GM23248 (cell line): ENCODE measurements at places on chromosomes 3 and 15.

GRCh38 chr3:125043599-125044151 is 12.1 kb downstream of the HEG1 start:
- peaks cover 83% of the 10 kb centered on the region for H3K4me1 ChIP-seq
- H3K4me3 ChIP-seq = no peak overlapping the region
- H3K36me3 ChIP-seq = peaks cover 25% of the 10 kb centered on the region
- no peaks in the 10 kb centered on the region for H3K27me3 ChIP-seq
- DNase-seq = peak; percentile 43

- H3K27ac ChIP-seq = no peak overlapping the region
- H3K36me3 ChIP-seq = no peaks in the 10 kb centered on the region
- H3K4me3 ChIP-seq = no peak overlapping the region
- peak; percentile 64 for DNase-seq
- no peaks in the 10 kb centered on the region for H3K27me3 ChIP-seq
Measured at GRCh38 chr3:60555686-60556354, 695.4 kb downstream of the FHIT start.

- no peak overlapping the region for H3K4me3 ChIP-seq
- H3K27ac ChIP-seq = no peak overlapping the region
- no peaks in the 10 kb centered on the region for H3K27me3 ChIP-seq
Measured at GRCh38 chr3:195226900-195227447, 44.0 kb downstream of the XXYLT1 start.

DNA sequence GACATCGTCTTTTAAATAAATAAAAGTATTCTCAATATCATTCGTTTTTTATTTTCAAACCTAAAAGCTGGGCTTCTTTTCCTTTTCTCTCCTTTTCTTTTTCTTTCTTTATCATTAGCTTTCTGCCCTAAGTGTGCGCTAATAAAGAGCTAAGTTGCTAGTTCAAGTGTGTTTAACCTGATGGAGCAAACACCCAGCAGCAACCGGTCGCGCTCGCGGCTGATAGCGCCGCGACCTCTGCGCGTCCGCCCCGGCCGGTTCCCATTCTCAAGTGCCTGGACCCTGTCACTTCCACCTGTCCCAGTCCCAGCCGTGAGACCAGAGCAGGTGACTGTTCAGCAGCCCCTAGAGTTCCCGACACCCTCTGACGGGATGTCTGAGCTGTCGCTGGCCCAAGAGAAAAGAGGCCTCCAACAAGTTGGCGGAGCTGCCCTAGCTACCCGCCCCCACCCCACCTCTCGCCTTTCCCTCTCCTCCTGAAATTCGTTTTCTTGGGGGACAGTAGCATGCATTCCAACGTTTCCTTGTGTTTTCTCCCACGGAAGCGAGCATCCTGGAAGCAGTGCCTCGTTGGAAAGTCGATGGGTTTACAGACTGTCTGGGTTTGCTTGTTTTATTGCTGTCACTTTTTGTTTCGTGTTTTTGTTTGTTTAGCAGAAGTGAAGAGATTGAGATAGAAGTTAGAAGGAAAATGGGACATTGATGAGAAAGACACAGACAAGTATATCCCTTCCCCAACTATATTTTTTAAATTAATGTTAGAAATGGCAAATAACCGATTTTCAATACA is 3.1 kb upstream of the MECOM start:
- H3K27me3 ChIP-seq = peaks cover 88% of the 10 kb centered on the region
- no peak overlapping the region for H3K27ac ChIP-seq
- no peak overlapping the region for H3K4me3 ChIP-seq
- no peak for DNase-seq
- 0 out of 2 replicates have a peak, but pooled peaks cover 5% of the 10 kb centered on the region for H3K4me1 ChIP-seq

GRCh38 chr15:65286069-65286703 is 497 bp downstream of the PARP16 start:
- H3K4me3 ChIP-seq = peak overlapping the region; percentile 81
- DNase-seq = peak; percentile 61
- peaks cover 9% of the 10 kb centered on the region for H3K4me1 ChIP-seq
- H3K36me3 ChIP-seq = no peaks in the 10 kb centered on the region

DNA sequence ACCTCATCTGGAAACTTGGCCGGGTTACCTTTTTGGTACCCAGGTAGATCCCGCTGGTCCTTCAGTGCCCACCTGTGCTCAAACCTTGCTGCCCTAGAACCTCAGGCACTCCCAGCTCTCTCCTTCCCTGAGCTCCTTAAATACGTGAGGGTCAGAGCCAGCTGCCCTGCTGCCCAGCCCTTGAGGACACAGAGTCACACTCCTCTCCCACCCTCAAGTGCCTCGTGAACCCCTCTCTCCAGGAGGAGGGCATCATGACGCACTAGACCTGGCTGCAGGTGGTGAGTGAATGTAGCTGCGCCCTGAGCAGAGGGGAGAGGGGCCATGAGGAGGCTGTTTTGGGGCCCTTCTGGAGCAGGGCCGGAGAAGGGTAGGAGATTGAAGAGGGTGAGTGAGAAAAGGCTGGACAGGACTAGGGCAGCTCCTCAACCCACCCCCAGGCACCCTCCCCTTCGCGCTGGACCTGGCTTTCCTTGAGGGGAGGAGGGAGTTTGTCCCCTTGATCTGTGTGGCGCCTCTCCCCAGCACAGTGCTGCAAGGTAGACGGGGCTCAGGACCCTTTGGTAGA is 941 bp downstream of the SLC12A8 start:
- DNase-seq = no peak
- H3K4me1 ChIP-seq = peaks cover 20% of the 10 kb centered on the region
- H3K27me3 ChIP-seq = no peaks in the 10 kb centered on the region
- H3K36me3 ChIP-seq = no peaks in the 10 kb centered on the region
- H3K4me3 ChIP-seq = no peak overlapping the region

DNA sequence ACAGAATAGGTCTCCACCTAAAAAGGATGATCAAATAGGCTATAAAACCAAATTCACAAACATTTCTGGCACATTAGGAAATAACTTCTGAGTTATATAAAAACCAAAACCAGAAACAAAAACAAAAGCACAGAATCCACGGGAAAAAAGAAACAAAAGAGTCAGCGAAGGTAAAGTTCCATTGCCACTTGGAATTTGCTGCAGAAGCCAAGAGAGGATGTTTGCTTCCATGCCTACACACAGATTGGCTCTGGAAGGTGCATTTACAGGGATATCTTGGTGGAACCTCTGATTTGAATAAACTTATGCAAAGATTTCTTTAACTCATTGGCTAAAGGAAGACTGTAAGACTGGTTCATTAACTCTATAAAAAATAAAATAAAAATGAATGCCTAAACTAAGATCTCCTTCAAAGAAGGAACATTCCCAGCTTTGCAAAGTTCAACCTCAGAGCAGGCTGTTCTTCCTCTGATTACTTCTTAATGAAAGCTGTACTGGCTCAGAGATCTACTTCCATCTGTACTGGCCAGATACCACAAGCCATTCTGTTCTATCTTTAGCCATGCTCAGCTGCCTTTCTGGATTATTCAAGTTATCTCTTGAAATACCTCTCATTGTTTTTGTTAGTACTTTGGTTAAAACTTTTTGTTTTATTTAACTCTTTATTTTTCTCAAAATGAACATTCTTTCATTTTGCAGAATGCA is 537.5 kb upstream of the CCDC54 start:
- no peak overlapping the region for H3K27ac ChIP-seq
- peak; percentile 3 for DNase-seq
- no peaks in the 10 kb centered on the region for H3K36me3 ChIP-seq
- peaks cover 5% of the 10 kb centered on the region; the same call in 1 of the 2 replicates for H3K4me1 ChIP-seq
- H3K27me3 ChIP-seq = no peaks in the 10 kb centered on the region
- H3K4me3 ChIP-seq = no peak overlapping the region

DNA sequence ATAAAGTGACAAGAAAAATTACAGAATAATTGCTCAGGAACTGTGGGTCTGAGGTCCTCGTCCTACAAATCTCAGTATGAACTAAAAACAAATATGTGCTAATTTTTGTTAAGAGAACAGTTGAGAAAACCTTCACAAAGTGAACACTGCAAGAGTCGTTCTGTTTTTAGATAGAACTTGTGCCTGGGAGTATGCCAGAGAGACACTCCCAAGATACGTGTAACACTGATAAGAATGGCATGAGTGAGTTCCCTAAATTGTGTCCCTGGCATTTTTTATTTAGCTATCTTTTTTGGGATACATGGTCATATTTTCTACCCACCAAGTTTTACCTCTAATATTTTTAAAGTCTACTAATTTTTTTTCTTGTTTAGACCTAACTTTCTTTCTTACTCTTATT is 860.0 kb upstream of the NR2F2 start:
- no peak overlapping the region for H3K4me3 ChIP-seq
- no peak overlapping the region for H3K27ac ChIP-seq
- H3K36me3 ChIP-seq = no peaks in the 10 kb centered on the region
- H3K27me3 ChIP-seq = 0 out of 2 replicates have a peak, but pooled peaks cover 4% of the 10 kb centered on the region
- H3K4me1 ChIP-seq = no peaks in the 10 kb centered on the region

GRCh38 chr3:115790759-115791158 is 167.4 kb downstream of the GAP43 start:
- DNase-seq = peak; percentile 98
- peaks cover 51% of the 10 kb centered on the region for H3K4me1 ChIP-seq
- no peak overlapping the region for H3K4me3 ChIP-seq
- no peaks in the 10 kb centered on the region for H3K36me3 ChIP-seq

GRCh38 chr15:78316283-78317083 is 17.1 kb upstream of the SKIC8 start:
- H3K27ac ChIP-seq = no peak overlapping the region
- no peak for DNase-seq
- H3K36me3 ChIP-seq = no peaks in the 10 kb centered on the region
- peaks cover 11% of the 10 kb centered on the region; the same call in 1 of the 2 replicates for H3K27me3 ChIP-seq

DNA sequence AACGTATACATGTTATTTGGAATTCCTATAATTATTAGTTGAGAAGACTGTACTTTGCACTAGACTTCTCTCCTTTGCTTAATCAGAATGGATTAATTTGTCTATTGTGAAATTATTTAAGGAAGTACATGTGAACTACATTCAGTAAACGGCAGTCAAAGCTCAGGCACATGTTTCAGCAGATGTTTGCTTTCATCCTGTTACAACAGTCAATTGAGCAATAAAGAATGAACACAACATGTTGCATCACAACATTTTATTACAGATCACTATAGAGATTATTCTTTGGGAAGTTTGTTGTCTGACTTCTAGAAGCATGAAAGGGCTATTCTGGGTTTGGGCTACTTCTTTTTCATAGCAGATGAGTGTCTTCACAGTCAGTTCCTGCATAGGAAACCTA is 39.2 kb downstream of the RAB27A start:
- no peaks in the 10 kb centered on the region for H3K27me3 ChIP-seq
- no peaks in the 10 kb centered on the region for H3K36me3 ChIP-seq
- DNase-seq = peak; percentile 87

GRCh38 chr15:88174571-88174970 is 82.0 kb downstream of the NTRK3 start:
- no peaks in the 10 kb centered on the region for H3K36me3 ChIP-seq
- no peak overlapping the region for H3K27ac ChIP-seq
- DNase-seq = no peak
- no peaks in the 10 kb centered on the region for H3K27me3 ChIP-seq
- no peaks in the 10 kb centered on the region for H3K4me1 ChIP-seq

DNA sequence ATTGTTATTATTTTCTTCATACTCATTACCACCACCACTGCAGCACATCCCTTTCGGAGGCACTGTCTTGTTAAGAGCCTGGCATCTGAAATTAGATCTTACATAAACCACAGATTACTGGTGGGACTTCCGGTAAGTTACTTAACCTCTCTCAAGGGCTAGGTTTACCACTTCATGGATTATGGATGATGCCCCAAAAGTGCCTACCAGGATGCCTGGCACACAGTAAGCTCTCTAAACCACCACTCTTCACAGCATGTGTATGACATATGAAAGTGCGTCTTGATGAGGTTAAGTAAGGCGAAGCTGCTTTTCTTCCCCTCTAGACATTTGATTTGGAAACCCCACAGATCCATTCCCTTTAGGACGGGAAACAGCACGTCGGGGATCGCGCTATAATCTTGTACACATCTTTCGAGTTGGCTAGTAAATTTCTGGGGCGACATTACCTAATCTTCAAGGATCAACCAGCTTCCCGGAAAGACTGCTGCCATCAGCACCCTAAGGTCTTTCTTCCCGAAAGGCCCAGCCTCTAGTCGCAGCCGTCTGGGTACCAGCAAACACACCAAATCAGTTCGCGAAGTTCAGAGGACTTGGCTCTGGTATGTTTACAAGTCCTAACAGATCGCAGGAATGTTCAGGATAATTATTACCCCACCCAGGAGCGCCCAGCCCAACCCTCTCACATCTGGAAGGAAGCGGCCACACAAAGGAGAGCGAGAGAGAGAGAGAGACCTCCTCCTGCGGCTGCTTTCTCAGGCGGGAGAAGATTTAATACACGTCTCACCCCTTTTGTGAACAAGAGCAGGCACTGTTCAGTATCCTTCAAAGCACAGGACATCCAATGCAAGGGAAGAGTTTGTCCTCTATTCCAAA is 155.1 kb upstream of the FRMD4B start:
- no peak overlapping the region for H3K4me3 ChIP-seq
- H3K27me3 ChIP-seq = peaks cover 21% of the 10 kb centered on the region
- no peaks in the 10 kb centered on the region for H3K4me1 ChIP-seq
- H3K36me3 ChIP-seq = no peaks in the 10 kb centered on the region
- H3K27ac ChIP-seq = no peak overlapping the region
- DNase-seq = no peak

- no peak overlapping the region for H3K27ac ChIP-seq
- no peak overlapping the region for H3K4me3 ChIP-seq
- no peak for DNase-seq
- H3K4me1 ChIP-seq = peaks cover 6% of the 10 kb centered on the region
- H3K36me3 ChIP-seq = peaks cover 6% of the 10 kb centered on the region
Measured at GRCh38 chr3:42106646-42107045, 15.5 kb downstream of the TRAK1 start.

DNA sequence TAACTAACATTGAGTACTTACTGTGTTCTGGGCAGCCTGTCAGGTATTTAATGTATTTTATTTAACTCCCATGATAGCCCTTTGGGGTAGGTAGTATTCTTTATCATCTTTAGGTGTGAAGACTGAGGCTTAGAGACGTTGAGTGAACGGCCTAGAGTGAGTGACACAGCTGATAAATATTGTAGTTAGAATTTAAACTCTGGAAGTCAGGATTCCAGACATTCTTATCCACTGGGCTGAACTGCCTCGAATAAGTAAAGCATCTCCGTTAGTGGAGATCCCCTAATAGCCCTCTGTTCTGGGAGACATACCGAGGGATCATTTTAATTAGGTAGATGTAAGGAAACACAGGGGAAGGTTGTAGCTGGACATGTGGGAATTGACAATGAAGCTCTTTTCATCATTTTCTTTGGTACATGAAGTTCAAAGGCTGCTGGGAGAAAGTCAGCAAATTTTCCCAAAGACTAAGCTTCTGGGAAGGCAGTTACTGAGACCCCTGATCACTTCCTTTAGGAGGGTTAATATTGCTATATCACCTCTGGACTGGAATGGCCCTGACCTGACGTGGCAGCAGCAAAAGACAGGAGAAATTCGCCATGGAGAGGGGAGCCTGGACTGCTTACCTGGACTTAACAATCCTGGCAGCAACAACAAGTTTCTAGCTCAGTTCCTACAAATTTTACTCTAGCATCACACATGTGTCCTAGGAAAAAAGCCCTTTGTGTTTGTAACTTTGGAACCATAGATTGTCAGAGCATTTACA is 11.7 kb upstream of the PDCD6IP start:
- no peaks in the 10 kb centered on the region for H3K4me1 ChIP-seq
- DNase-seq = no peak
- no peak overlapping the region for H3K27ac ChIP-seq
- no peaks in the 10 kb centered on the region for H3K27me3 ChIP-seq

- H3K36me3 ChIP-seq = no peaks in the 10 kb centered on the region
- H3K4me3 ChIP-seq = no peak overlapping the region
- 0 out of 2 replicates have a peak, but pooled peaks cover 3% of the 10 kb centered on the region for H3K4me1 ChIP-seq
- no peak for DNase-seq
- H3K27ac ChIP-seq = no peak overlapping the region
Measured at GRCh38 chr3:128185630-128186447, 32.6 kb downstream of the EEFSEC start.

GRCh38 chr3:172159376-172159775 is 120.0 kb downstream of the FNDC3B start:
- peaks cover 59% of the 10 kb centered on the region for H3K4me1 ChIP-seq
- H3K36me3 ChIP-seq = 0 out of 2 replicates have a peak, but pooled peaks cover 7% of the 10 kb centered on the region
